ENCODE measurements at places on chromosomes 4 and X.
A peak's percentile ranks its signal among the peaks of the same experiment; 100 is the strongest.

DNA sequence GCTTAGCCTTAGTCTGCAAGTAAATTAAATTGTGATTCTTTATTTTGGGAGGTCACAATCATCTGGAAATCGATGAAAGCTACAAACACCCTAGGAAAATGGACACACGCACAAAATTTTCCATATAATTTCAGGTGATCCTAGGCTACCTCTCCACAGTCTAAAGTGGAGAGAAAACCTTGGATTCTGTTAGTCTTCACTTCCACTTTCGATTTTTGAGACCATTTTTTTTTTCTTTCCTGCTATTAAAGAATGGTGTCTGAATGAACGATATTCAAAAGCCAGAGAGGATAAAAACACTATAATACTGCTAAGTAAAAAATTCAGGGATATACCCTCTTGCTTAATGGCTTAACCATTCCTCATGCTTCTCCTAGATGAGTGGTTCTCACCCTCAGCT lies 1.7 kb downstream of the FBXL5 start:
- peak; percentile 25 for DNase-seq

GRCh38 chrX:21813612-21814368 lies 25.6 kb upstream of the MBTPS2 start:
- DNase-seq = no peak

- peak; percentile 44 for DNase-seq
Measured at GRCh38 chr4:156598138-156598681, 373.4 kb downstream of the PDGFC start.

DNA sequence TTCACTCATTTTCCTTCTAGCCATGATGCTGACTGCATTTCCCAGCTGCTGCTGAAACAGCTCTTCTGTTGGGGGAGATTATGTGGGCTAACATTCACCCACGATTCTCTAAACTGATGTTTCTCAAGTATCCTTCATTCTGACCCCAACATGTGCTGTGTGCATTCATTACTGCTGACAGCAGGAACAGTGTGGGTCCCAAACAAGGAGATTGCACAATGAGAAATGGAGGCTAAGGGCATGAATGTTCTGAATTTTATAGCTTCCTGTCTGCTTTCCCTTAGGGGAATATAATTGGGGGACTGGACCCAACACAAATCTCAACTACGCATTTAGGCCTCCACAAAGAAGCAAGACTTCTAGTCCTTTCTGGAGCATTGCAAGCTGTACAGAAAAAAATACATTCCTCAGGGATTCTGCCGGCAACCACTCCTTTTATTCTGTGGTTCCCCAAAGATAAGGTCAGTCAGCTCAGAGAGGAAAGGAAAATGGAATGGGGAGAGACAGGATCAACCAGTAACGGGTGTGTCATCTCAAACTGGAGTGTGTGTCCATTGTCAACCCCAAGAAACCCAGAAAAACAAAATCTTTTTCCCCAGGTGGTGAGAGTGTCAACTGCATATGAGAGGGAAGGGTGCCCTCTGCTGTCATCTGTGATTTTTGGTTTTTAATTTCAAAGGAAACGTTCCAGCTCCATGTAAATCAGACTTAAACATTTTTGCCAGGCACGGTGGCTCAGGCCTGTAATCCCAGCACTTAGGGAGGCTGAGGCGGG lies 81.5 kb upstream of the EGFL6 start:
- DNase-seq = peak; percentile 89

- DNase-seq = no peak
Measured at GRCh38 chr4:123300222-123301039, 96.2 kb upstream of the SPRY1 start.

DNA sequence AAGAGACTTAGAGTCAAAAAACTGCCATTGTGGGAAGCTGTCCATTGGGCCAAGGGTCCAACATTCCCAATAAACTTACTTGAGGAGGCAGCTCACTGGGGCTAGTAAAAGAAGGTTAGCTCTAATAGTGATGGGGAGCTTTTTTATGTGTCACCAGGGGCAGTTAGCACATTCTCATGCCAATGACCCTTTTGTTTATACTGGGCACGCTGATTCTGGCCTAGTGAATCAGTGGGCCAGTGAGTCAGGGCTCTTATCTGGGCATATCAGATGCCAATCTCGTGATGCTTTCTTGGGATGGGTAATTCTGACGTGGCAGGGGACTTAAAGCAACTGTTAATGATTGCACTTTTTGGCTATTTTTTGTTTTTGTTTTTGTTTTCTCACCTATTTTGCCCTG lies 27.8 kb downstream of the TCEAL1 start:
- DNase-seq = peak; percentile 48

DNA sequence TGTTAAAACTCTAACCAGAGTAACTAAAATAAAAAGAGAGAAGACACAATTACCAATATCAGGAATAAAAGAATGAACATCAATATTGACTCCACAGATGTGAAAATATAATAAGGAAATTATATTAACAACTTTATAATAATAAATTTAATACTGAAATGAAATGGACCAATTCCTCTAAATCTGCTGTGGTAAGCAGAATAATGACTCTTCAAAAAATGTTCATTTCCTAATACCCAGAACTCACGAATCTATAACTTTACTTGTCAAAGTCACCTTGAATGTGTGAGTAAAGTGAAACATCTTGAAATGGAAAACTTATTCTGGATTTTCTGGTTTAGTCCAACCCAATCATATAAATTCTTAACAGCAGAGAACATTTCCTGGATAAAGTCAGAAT lies 1391.1 kb downstream of the FAM133A start:
- no peak for DNase-seq

GRCh38 chr4:180766045-180766444 lies 1477.2 kb upstream of the TENM3 start:
- no peak for DNase-seq

DNA sequence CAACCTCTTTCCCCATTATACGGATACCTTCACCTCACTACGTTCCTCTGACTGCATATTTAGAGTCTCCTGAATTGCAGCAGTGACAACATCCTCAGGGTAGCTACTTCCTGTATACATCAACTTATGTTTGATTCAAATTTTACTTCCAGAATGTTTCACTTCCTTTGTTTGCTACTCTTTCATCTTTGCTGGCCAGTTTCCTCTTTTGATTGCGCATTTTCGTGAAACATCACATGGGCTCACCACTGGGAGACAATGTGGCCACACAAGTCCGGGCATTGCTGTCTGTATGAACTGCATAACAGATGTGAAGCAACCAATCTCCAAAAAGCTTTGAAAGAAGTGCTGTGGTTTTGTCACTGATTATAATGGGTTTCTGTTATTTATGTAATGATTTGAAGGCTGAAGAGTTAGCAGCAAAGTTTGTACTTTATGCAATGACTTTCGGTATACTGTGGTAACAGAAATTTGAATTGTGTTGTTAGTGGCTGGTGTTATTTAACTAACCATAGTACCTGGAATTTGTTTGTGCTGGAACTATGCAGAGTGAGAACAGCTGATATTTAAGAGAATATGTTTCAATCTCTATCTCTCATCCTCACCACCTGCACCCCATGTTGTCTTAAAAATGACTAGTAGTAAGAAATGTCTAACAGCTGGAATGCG lies 7.4 kb downstream of the SNCA start:
- peak; percentile 30 for DNase-seq

GRCh38 chrX:13396924-13397323 lies 77.1 kb upstream of the ATXN3L start:
- DNase-seq = peak; percentile 49

- DNase-seq = no peak
Measured at GRCh38 chr4:27931584-27931983, 1070.9 kb downstream of the STIM2 start.

DNA sequence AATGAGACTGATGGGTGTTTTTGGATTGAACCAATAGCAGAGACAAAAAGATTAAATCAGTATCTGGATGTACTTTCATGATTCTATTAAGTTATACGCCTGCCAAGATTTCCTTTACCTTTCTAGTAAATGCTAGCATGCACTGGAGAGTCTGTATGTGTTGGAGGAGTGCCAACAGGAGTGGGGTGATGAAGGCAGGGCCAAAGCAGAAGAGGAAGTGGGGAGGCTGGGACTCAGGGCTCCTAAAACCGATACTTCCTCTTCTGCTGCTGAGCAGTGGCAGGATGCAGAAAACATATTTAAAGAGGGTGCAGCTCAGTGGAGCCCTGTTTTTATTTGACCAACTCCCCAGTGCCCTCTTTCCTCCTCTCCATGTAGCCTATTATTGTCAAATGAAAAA lies 5.6 kb downstream of the CYSLTR1 start:
- DNase-seq = no peak

DNA sequence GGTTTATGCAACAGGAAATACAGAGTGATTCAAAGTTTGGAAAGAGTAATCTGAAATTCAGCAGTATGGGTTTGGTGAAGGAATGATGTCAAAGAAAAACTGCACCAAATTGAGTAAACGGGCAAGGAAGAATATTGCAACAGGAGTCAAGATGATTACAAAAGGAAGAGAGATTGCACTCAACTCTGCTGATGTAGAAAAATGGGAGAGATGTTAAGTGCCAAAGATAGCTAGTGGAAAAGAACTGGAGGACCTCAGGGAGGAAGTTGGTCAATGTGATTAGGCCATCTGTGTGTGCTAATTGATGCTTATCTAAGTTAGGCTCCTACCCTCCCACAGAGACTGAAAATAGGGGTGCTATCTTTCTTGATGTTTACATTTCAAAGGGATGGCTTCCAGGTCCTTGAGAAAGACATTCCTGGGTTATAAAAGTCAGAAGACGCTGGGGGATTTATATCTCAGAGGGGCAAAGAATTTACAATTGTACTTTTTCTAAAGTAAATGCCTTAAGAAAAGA lies 167.4 kb upstream of the FAM47A start:
- DNase-seq = no peak

DNA sequence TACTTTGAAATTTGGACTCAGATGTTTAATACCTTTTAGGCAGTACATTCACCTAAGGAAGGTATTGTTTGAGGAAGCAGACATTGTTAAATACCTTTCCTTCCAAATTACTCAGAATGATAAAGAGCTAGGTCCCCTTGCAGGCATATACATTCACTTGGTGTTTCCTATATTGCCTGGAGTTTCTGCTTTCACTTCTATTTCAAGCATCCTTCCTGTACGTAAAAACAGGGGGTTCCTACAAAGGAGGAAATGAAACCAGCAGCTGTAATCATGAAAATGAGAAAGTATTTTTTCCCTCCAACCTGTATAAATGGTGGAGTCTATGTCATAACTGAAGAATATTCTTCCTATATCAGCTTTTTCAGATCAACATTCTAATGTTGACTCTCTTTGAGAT lies 90.4 kb upstream of the RASGEF1B start:
- no peak for DNase-seq

- DNase-seq = peak; percentile 81
Measured at GRCh38 chr4:98261405-98262291, 464 bp downstream of the RAP1GDS1 start.

DNA sequence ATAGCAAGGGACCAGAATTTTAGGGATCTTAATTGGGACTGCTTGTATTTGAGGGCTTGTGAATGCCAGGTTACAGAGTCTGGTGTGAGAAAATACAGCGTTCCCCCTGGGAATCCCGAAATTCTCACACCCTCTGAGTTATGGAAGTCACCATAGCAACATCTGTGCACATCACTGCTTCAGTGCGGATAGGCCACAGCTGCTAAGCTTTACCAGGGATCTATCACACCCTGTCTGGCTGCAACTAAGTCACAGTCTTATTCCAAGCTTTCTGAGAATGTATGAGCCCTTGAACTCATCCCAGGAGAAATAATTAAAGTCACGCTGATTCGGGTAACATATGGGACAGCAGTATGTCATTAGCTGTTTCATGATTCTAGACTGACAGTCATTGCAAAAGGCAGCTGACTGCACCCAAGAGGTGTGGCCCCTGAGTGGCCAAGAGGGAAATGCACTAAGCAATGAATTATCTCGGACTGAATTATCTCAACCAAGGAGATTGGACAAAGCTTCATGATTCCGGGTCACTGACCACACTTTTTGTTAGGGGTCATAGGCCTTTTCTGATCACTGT lies 46.7 kb upstream of the BTC start:
- no peak for DNase-seq

DNA sequence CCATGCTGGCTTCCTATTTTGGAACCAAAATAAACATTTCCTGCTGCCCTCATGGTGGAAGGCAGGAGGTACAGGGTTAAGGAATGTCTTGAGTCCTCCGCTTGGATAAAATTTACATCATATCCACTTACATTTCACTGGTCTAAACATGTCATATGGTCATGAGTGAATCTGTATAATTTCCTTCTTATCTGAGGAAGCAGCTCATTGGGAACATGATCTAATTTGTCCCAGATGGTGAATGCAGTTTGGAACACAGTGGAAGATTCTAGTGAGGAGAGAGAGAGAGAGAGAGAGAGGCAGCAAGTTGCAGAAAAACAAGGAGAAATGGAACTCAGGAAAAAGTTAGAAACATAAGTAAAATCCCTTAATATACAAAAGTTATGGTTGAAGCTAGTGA lies 46.8 kb downstream of the MXRA5 start:
- peak; percentile 51 for DNase-seq

- peak; percentile 15 for DNase-seq
Measured at GRCh38 chr4:168309781-168310180, 8.8 kb downstream of the DDX60 start.

DNA sequence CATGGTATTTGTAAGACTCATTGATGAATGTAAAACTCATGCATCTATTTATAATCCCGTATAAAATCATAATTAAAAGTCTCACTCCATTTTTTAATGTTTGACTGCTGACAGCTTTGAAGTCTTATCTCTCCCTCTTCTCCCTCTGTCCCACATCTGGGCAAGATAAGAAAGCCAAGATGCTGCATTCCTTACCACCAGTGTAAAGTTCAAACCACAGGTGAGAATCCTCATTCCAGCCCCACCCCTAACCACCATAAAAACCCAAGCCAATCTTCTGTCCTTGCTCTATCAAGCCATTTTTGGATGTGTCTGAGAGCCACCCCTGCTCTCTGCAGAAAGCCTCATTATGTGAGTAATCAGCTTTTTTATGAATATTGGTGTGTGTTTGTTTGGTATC lies 59.3 kb upstream of the MAGED1 start:
- DNase-seq = no peak

DNA sequence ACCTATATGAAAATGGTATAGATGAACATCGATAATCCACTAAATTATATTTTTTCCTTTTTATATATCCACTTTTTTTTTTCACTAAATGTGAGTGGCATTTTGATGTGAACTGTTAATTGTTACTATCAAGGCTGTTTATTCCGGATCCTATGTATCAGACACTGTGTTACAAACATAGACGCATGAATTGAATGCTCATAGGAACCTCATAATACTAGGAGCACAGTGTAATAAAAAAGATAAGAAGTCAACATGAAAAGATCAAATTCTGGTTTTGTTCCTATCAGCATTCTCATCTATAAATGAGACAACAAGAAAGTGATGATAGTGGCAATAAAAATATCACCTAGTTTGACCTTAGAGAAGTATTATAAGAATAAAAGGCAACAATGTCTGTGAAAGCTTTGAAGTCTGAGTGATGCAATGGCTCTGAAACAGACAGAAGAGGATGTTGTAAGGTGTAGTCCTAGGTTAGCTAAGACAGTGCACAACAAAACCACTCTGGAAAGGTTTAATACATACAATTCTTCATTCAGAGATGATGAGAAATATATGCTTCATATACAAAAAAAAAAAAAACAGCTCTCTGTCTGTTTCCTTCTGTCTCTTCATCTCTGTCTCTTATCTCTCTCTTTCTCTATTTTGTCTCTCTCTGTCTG lies 148.6 kb upstream of the NLGN4X start:
- no peak for DNase-seq

All from adipocyte (in vitro differentiated cells).